ENCODE measurements at places on chromosomes 7 and 10.

GRCh38 chr10:119396709-119397071 is 145.8 kb downstream of the RGS10 start:
- no peak for DNase-seq

GRCh38 chr10:119613741-119614140 is 17.0 kb upstream of the TIAL1 start:
- DNase-seq, result no peak

DNA sequence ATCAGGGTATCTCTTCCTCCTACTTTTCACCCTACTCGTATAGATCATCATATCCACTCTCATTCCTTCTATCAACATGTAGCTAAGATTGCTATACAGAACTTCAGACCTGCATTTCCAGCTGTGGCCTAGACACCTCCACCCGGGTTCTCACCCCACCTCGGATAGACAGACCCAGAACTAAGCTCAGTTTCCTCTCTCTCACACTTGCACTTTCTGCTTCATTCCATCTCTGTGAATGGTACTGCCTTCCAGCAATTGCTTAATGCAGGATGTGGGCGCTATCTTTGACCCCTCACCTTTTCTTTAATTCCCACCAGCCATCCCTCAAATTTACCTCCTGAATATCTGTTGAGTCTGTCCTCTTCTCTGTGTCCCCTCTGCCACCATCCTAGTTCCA is 35.7 kb downstream of the AGK start:
- no peak for DNase-seq

GRCh38 chr7:1914321-1914720 is 244.2 kb downstream of the ELFN1 start:
- DNase-seq, result no peak

- no peak for DNase-seq
Measured at GRCh38 chr10:65660006-65660405, 1265.8 kb upstream of the LRRTM3 start.

- peak; percentile 38 for DNase-seq
Measured at GRCh38 chr7:143345428-143345900, 17.0 kb downstream of the FAM131B start.

DNA sequence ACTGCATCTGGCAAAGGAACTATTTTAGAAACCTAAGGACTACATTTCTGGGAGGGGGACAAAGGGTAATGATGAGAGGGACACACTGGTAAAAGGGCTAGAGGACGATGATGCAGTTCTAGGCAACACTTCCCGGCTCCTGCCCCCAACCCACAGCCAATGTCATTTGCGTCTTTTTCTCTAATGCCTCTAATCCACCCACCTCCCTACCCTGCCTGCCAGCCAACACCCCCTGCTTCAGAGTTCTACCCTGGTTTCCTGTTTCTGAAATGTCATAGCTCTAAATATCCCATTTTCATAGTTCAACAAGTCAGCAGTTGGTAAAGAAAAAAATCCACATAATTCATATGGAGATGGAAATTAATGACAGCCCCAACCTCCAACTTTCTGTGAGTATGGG is 79.0 kb downstream of the KIAA1549 start:
- no peak for DNase-seq

DNA sequence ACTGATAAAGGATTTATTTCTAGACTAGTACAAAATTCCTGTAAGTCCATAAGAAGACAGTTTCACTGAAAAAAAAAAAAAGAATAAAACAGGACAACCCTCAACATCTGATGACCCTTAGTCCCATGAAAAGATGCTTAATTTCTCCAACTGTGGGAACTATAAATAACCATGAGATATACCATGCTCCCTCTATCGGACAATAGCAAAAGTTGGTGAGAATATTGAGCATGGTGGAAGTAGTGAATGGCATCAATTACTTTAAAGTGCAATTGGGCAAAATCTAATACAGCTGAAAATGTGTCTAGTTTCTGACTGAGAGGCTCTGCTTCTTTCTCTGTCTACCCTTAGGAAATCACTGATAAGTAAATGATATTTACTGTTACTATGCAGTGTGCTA is 348.8 kb downstream of the SUGCT start:
- DNase-seq, result no peak

GRCh38 chr10:69437321-69438259 is 13.7 kb upstream of the TSPAN15 start:
- DNase-seq, result no peak

DNA sequence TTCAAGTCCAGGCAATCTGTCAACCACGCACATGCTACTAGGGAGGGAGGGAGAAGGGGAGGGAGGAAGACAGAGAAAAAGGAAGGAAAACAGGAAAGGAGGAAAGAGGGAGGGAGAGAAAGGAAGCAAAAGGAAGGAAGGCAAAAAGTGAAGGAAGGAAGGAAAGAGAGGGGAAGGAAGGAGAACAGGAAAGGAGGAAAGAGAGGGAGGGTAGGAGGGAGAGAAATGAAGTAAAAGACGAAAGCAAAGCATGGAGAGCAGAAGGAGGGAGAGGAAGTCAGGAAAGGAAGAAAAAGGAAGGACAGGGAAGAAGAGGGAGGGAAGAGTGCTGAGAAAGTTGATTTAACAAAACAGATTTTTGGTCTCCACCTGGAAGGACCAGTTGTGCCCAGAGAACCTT is 25.6 kb downstream of the KLF6 start:
- no peak for DNase-seq

DNA sequence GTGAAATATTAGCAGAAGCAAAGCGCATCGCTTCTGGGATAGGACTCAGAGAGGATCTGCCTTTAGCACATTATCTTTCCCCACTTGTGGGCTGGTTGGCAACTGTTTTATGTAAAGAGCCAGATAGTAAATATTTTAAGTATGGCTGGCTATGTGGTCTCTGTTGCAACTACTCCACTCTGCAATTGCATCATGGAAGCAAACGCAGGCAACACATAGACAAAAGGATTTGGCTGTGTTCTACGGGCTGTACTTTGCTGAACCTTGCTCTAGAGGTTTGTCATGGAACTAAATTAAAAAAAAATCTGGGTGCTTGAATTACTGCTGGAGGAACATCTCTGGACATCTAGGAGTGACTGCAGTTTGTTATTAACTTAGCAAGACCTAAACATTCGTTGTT is 307.8 kb upstream of the TPK1 start:
- no peak for DNase-seq

DNA sequence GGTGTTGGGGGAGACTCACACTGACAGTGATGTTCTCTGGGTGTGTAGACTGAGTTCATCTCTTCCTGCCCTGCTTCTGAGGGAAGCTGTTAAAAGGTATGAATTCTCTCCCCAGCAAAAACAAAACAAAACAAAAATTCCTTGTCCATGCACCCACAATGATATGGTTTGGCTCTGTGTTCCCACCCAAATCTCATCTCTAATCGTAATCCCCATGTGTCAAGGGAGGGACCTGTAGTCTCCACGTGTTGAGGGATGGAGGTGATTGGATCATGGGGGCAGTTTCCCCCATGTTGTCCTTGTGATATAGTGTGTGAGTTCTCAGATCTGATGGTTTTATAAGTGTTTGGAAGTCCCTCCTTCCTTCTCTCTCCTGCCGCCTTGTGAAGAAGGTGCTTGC is 245.5 kb downstream of the GALNT17 start:
- no peak for DNase-seq

- DNase-seq, result no peak
Measured at GRCh38 chr7:2098496-2098895, 134.2 kb downstream of the MAD1L1 start.

GRCh38 chr10:70992436-70992835 is 104.1 kb upstream of the PCBD1 start:
- no peak for DNase-seq

- no peak for DNase-seq
Measured at GRCh38 chr10:116995648-116996047, 9.3 kb downstream of the SHTN1 start.

- no peak for DNase-seq
Measured at GRCh38 chr7:74351836-74352235, 62.6 kb downstream of the CLIP2 start.

- no peak for DNase-seq
Measured at GRCh38 chr10:95445837-95446486, 115.2 kb downstream of the SORBS1 start.

DNA sequence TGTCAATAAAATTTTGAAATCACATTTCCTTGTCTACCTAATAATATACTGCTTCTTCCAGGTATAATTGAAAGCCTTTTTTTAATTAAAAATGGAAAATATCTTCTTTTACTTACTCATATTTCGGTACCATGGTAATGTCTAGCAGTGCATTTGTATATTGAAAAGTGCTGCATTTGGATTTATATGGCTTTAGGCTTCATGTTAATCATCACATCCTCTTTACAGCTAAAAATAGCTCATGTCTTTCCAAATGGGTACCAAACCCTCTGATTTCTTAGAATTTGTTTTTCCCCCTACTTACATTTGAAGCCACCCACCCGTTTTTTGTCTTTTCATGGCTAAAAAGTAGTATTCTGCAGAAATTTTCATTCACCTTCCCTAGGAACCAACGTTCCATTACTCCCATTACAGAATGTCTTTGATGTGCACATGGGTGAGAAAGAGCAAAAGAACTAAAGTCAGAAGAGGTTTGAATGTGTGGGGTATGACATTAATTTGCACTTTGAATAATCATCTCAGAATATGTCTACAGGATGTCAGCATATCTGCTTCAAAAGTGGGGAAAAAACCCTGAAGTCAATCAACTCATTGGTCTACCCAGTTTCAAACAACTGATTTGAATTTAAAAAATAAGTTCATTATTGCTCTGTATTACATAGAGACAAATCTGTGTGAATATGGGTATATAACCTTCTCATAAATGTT is 935.9 kb downstream of the GATA3 start:
- no peak for DNase-seq

DNA sequence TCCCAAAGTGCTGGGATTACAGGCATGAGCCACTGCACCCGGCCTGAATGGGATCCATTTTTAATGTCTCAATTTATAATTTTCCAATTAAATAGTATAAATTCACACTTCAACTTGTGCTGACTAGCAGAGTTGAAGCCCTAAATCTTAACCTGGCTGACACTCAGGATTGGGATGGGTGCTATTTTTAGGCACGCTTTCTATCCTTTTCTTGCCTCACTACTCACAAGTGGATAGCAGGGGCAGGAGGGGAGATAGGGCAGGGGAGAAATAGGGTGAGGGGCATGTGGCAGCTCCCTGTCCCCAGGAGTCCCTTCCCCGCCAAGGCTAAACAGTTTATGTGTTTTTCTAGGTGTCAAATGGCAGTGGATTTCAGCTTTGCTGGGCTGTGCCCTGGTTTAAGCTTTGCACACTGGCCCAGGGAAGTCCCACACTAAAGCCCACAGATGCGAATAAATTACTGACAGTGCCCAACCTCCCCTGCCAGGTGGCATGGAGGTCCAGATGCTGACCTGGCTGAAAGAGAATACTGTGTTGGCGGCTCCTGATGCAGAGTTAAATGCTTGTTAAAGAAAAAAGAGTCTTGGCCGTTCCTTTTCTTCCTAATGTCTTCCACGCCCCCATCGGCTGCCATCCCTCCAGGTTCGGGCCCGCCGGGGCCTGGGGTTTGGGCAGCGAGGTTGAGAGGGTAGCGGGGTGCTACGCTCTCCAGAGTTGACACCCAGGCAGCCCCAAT is 36.2 kb upstream of the EFCAB10 start:
- DNase-seq, result no peak

DNA sequence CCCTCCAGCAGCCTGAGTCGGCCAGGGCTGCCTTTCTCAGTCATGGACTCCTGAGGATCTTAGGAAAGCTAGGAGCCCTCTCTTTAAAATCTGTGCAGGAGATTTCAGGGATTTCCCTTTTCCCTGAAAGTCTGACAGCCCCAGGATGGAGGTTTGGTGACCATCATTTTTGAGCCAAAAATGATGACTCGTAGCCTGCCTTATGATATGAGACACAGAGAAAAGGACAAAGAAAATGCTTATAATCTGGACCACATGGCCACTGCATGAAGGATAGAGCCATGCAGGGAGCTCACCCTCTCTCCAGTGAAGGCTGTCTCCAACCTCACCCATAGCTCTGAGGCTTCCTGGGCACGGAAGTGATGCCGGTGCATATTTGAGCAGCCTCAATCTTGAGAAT is 106.6 kb upstream of the CHST15 start:
- DNase-seq, result no peak

DNA sequence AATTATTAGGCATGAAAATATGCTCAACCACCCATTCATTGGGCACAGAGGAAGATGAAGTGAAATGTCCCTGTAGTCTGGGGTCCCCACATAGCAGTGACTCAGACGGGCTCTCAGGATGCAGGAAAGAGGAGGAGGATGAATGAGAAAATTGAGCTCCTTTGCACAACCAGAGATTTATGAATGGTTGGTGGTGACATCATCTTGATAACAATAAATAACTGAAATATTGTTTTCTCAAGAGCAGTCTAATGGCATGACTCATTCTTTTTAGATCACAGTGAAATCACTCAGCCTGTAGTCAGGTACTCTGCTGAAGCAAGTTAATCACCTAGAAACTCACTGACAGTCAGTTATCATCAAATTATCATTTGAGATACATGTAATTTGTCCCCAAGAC is 254.1 kb downstream of the RELN start:
- DNase-seq, result no peak

DNA sequence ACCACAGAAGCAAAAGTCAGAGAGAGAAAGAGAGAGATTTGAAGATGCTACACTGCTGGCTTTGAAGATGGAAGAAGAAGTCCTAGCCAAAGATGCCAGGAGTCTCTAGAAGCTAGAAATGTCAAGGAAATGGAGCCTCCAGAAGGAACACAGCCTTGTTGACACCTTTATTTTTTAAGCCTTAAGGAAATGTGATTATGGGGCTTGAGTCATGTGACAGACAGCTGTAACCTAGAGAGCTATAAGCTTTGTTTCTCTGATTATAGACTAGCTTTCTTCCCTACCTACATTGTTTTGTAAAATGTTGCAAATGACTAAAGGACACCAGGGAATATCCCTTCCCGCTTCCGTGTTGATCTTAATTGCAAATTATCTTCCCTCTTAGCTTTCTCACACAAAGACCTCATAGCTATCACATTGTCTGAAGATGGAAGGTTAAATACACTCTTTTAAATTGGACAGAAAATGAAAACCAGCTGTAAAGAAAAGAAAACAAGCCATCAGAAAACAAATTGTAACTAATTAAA is 199.9 kb downstream of the ARHGAP12 start:
- no peak for DNase-seq

- no peak for DNase-seq
Measured at GRCh38 chr7:134941952-134942351, 44.4 kb upstream of the AGBL3 start.

DNA sequence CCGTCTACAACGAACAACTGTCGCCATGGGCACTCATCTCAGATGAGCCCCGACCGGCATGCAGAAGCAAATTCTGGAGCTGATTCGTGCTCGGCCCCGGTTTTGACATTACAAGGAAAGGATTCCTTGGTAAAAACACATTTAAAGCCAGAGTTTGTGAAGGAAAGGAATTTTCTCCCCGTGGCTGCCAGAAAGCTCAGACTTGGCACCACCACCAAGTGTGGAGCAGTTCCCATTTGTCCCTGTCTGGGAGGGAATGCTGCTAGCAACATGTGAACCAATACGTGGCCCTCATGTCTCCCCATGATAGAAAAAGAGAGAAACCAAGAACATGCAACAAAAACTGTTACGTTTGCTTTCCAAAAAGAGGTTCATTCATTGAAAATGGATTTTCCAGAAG is 55.2 kb upstream of the DDC start:
- DNase-seq, result no peak

All from activated T-helper 1 cell treated with anti-CD3 and anti-CD28 coated beads, Interleukin-2, amount 50 U/mL, for 16 hours (primary cell).